ENCODE measurements at places on chromosomes 5 and 9.
A peak's percentile ranks its signal among the peaks of the same experiment; 100 is the strongest.

DNA sequence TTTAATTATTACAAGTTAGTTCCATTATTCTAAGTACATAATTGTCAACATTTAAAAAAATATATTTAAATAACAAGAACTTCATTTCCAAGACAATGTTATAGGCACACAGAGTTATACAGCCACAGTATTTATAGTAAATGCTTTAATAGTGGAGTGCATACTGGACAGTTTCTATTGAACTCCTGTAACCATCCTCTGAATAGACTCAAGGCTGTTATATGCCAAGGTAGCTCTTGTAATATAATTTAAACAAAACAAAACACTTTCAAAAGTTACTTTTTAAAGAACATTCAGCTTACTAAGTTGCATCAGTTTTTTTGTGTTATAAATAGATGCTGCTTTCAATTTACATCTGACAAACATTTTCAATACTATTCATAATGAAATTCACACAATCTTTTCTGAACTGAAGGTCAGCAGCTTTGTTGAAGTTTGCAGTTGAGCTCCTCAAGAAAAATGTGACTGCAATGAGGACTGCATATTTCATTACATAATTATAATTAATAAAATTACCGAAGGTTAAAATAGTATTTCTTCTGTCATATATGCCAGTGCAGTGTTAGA lies 549.9 kb upstream of the CYLC2 start:
- DNase-seq, result no peak

DNA sequence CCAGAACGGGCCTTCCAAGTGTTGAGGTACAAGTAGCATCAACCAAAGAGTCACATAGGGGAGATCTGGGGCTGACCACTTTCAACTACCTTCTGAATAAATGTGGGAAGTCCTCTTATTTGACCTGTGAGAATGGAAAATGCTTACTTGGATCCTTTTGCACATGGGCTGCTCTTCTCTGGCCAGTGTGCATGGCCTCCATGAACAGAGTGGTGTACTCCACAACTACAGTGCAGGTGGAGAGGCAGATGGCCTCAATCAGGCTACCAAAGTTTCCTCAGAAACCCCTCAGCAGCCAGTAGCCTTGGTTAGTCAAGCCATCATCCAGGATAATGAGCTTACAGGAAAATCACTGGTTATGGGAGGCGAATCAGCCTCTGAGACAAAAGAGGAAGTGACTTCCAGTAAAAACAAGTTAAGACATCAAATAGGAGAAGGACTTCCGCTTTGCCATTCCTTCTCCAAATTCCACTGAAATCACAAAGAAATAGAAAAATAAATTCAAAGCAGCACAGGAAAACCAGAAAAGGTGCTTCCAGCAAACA lies 18.3 kb upstream of the FCHO2 start:
- no peak for DNase-seq

GRCh38 chr5:134507452-134507851 lies 18.0 kb upstream of the JADE2 start:
- no peak for DNase-seq

DNA sequence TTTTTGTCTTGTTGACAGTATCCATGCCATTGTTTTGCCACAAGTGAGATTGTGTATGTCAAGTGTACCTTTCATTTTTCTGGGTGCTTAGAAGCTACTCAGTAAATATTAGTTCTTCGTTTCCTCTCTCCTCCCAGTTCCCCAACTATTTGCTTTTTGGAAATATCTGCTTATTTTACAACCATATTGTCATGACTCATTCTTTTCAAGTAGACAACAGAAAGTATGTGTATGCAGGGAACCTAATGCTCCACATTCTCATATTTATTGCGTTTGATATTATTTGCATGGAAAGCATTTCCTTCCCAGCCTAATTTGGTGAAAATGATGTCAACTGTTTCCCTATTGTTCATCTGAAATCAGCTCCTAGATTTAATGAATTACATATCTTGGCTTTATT lies 483.7 kb upstream of the RIOK2 start:
- no peak for DNase-seq

GRCh38 chr9:75463871-75464270 lies 375.6 kb downstream of the OSTF1 start:
- no peak for DNase-seq

- DNase-seq, result no peak
Measured at GRCh38 chr5:6465831-6466790, 17.5 kb downstream of the UBE2QL1 start.

DNA sequence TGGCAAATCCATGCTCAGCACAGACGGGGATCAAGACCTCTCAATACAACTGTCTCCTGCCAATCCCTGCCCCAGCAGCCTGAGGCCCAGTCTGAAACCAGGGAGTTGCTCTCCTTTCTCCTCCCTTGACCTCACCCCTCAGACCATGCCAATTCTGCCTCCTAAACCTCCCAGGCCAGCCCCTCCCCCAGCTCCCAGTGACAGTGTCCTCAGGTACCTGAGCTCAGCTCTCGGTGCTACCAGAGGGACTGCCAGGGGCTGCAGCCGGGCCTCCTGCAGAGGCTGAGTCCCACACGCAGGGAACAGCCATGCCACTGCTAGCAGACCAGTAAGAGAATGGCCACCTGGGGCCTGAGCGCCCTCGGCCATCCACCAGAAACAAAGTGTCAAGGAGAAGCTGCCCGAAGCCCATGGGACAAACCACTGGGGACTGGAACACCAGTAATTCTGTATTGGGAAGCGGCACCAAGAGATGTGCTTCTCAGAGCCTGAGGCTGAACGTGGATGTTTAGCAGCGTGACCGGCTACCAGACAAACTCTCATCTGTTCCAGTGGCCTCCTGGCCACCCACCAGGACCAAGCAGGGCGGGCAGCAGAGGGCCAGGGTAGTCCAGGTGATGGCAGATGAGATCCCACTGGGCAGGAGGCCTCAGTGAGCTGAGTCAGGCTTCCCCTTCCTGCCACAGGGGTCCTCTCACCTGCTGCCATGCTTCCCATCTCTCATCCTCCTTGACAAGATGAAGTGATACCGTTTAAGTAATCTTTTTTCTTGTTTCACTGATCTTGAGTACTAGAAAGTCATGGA lies 557 bp upstream of the IL3 start:
- no peak for DNase-seq

- DNase-seq, result peak; percentile 77
Measured at GRCh38 chr9:13088720-13089427, 190.6 kb downstream of the MPDZ start.

DNA sequence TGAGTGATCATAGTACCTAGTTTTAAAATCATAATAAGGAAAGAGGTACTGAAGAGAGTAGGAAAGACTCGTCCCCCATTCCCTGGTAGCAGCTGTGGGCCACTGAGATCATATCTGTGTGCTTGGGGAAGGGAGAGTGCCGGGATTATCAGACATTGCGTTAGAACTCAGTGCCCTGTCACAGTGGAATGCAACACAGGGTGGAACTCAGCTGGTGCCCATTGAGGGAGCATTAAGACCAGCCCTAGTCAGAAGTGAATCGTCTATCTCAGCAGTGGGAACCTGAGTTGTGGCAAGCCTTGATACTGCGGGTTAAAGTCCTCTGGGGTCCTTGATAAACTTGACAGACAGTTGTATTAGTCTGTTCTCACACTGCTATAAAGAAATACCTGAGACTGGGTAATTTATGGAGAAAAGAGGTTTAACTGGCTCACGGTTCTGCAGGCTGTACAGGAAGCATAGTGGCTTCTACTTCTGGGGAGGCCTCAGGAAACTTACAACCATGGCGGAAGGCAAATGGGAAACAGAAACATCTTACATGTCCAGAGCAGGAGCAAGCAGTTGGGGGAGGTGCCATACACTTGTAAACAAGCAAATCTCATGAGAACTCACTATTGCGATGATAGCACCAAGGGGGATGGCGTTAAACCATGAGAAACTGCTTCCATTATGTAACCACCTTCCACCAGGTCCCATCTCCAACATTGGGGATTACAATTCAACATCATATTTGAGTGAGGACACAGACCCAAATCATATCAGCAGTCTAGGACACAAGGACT lies 33.1 kb downstream of the NDUFAF2 start:
- DNase-seq, result no peak

DNA sequence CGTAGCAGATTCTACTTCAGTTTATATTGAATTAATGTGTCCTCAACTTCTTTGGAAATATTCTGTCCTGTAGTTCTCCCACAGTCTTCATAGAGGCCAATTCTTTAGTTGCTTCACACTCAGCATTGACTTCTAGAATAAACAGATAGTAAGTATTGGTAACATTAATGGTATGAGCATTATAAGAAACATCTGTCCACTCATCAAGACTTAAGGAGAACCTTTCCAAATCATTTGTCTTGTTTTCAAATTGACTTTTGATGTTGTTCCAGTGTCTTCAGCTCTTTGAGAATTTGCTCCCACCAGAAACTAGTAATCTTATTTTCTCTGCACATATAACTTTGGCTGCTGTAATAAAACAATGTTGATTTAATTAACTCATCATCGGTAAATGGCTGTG lies 18.3 kb downstream of the RANBP17 start:
- DNase-seq, result no peak

DNA sequence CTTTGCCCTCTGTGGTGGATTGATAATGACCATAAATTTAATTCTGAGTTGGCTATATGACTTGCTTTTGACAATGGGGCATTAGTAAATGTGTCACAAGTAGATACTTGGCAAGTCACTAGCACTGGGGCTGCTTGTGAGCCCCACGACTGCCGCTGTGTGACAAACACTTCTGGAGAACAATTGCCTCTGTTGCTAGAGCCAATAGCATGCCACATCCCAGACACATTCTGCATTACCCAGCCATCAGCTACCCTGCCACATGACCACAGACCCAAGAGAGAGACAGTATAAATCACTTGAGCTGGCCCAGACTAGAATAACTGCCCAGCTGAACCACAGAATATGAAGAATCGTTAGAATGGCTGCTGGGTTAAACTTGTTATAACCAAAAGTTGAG lies 753.2 kb upstream of the DMAC1 start:
- no peak for DNase-seq

GRCh38 chr9:16331031-16331430 lies 539.4 kb downstream of the BNC2 start:
- DNase-seq, result no peak

DNA sequence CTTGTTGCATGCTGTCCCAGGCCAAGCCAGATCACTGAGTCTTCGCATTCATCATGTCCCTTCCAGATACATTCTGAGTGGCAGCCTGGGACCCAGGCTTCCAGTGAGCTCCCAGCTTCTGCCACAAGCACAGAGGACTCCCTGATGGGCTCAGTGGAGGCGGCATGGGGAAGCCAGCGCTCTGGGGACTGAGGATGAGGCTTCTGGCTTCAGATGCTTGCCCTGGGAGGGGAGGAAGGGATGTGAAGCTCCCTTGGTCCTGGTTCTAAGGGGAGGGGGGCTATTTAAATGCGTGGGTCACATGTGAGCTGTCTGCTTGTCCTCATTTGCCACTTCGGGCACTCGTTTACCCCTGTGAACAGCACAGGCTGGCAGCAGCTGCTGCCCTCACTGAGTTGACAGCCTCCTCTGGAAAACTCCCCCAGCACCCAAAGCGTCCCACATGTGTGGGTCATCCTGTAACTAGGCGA lies 174.0 kb downstream of the NR3C1 start:
- DNase-seq, result peak; percentile 65

DNA sequence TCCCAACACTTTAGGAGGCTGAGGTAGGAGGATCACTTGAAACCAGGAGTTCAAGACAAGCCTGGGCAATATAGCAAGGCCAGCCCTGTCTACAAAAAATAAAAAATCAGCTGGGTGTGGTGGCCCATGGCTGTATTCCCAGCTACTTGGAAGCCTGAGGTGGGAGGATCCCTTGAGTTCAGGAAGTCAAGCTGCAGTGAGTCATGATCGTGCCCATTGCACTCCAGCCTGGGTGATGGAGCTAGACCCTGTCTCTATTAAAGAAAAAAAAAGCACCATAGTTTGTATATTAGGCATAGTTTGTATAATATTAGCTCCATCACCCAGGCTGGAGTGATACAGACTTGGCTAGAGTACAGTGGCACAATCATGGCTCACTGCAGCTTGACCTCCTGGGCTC lies 9.6 kb upstream of the NME5 start:
- no peak for DNase-seq

DNA sequence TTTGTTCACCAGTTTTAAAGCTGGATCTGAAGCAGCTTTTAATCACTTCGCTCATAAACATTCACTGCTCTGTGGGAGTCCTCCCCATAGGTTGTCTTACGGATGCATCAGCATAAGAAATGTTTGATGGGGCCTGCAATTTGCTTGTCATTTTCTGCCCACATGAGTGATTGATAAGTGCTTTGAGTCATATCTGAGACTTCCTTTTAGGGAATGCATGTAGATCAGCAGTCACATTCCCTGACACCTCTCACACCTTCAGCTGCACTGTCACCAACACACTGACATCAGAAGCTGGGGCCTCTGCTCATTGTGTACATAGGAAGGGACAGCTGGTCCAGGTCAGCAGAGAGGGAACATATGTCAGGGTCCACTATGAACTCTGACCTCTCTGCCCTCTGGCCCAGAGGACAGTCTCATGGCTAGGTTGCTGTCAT lies 84.1 kb upstream of the SPATA31D4 start:
- no peak for DNase-seq

DNA sequence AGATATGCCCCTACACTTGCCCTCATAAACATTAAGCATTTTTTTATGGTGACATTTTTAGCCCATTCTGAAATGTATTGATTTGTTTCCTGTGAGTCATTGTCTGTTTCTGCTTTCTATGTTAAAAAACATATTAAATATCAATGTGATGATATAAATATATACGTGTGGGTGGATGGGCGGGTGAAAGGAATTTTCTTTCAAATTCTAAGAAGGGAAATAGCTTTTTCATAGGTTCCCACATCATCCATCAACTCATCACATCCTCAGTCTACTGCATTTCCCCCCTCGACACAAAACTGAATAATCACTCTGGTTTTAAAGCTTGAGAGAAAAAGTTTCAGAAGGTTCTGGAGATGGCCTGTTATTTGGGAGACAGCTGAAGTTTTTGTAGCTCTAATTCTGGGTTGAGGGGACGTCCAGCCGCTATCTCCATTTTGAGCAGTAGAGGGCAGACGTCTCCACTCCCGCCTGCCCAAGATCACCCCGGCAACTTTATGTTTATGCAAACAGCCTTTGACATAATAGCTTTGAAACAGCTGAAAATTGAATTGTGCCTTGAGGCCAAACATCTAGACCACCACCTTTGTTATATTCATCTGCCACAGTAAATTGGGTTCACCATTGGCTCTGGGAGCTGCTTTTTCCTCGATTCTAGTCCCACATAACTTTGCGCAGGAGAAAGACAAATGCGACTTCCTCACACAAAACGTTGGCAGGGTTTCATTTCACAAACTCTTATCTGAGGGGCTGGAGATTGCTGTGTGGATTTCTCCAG lies 216.2 kb upstream of the CLINT1 start:
- peak; percentile 15 for DNase-seq

DNA sequence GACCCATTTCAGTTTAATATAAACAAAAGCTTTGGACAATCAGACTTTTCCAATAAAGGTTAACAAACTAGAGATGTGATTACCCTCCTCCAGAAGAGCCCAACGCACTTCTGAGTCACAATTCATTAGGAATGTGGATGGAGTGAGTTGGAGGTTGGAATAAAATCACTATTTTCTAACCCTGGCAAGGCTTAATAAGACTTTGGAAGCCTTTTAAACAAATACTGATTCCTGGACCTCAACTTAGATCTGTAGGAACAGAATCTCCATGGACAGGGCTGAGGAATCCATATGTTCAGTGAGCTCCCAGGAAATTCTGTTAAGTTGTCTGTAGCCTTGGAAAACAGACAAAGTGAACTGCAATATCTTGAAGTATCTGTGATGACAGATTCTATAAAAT lies 233.5 kb upstream of the ELL2 start:
- DNase-seq, result no peak

GRCh38 chr5:137215261-137215660 lies 283.9 kb downstream of the SPOCK1 start:
- DNase-seq, result no peak

Data from NCI-H1694 (cell line).